ENCODE measurements at places on chromosomes 16 and 17.
A peak's percentile ranks its signal among the peaks of the same experiment; 100 is the strongest.

DNA sequence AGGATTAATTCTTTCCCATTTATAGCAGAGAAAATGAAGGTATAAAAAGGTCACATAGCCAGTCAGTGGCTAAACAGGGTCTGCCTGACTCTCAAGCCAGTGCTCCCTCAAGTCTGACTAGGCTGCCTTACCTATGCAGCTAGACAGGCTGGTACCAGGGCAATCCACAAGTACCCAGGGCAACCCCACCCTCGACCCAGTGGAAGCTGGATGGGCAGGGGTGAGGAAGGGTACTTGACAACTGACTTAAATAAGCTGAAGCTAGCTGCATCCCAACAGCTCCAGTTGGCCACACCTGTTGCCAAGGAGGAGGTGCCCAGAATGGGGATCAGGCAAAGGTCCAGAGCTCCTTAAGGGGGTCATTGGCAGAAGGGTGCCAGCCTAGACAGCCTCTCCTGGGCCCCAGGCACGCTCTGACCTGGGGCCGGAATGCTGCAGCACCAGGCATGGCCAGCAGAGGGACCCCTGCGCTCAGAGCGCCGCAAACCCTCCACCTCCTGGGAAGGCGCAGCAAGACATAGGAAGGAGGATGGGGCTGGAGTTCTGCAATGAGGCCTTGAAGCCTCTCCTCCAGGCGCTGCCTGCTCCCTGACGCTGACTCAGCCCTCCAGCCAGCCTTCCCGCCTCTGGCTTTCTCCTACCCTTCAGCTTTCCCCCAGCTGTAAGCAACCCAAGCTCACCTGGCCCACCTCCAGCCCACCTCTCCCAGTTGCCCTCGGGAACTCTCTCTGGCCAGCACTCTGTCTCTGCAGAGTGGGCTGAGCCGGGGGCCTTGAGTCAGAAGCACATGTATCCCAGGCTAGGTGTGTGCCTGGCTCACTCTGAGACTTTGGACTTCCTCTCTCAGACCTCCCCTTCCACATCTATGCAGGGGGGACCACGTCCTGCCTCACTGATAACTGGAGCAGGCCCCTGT lies 28.8 kb downstream of the MPP2 start:
- peak; percentile 91 for DNase-seq

- DNase-seq: no peak
Observed at GRCh38 chr16:49884033-49885015, 28.4 kb upstream of the ZNF423 start.

- DNase-seq: peak; percentile 53
Observed at GRCh38 chr16:82936941-82937551, 310.3 kb downstream of the CDH13 start.

DNA sequence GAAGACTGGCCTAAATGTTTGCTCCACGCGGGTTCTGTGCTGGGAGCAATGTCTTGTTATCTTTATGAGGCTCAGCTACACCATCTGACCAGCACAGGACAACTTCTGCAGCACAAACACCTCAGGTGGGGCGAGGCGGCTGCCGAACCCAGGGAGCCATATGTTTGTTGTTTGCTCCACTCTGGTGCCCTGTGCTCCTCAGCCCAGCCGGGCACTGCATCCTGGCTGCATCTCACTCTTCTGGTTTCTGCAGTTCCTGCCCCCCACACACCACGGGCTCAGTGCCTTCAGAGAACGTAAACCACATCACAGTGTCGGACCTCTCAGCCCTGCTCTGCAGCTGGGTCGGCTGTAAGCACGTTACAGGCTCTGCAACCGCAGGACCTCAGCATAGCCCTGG lies 32.4 kb downstream of the MXRA7 start:
- no peak for DNase-seq

GRCh38 chr16:56231-56927 lies 2.8 kb downstream of the SNRNP25 start:
- no peak for DNase-seq

DNA sequence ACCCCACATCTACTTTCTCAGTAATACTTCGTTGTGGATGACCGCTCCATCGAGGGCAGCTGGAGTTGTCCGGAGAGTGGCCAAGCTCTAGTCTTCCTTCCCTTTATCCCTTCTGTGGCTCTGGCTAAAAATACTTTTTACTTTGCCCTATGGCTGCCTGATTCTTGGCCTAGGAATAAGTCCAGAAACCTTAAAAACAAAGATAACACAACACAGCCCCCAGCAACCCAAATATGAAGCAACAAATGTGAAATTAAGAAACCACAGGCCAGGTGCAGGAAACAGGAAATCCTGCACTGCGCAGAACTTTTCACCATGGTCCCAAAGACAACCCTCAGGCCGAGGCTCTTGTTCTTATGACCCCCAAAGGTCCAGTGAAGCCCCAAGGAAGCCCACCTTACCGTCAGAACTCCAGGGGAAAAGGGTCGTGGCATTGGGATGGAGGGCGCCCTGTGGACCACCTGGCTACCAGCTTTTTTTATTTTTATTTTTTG lies 26.0 kb downstream of the TK2 start:
- no peak for DNase-seq

DNA sequence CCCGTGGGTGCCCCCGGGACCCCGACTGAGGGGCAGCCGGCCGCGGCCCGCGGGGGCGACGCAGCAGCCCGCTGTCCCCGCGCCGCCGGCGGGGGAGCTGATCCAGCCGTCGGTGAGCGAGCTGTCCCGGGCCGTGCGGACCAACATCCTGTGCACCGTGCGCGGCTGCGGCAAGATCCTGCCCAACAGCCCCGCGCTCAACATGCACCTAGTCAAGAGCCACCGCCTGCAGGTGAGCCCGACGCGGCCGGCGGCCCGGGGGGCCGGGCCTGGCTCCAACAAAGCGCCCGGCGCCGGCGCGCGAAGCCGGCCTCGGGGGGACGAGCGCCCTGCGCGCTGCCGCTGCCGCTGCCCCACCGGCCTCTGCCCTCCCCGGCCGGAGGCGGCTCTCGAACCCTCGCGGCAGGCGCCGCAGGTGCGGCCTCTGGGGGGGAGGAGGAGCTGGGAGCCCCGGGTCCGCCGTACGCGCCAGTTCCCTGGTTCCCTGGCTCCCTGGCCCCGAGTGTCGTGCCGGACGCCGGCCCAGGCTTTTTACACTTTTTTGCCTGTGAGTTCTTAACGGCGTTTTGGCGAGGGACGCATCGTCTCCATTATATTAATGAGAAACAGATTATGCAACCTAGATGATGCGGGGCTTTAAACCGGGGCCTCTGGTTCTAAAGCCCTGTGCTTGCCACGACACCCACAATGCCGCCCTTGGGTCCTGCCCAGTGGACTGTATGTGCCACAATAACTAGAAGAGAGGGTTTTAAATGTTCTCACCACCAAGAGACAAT lies 521 bp downstream of the ATMIN start:
- DNase-seq: peak; percentile 10

GRCh38 chr17:19915245-19915978 lies 47.7 kb upstream of the ULK2 start:
- DNase-seq: no peak

- no peak for DNase-seq
Observed at GRCh38 chr16:35506018-35506897, 2046.8 kb downstream of the TP53TG3F start.

GRCh38 chr17:12927541-12928425 lies 90.0 kb downstream of the ELAC2 start:
- DNase-seq: peak; percentile 45
